Eye (tissue), 1 donor: ENCODE measurements at places on chromosomes 4 and X.
A peak's percentile ranks its signal among the peaks of the same experiment; 100 is the strongest.

DNA sequence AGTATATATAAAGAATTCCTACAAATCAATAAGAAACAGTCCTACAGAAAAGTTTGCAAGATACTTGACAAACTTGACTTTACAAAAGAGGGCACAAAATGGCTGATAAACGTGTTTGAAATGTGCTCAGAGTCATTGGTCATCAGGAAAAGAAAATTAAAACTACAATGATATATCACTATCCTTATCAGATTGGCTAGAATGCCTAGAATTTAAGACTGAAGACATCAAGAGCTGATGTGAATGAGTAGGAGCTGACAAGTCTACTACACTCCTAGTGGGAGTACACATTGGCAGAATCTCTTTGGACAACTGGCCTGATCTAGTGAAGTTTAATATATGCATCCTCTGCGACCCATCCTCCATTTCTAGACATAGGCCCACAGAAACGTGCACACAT lies 10.3 kb upstream of the DCTD start:
- DNase-seq: no peak

GRCh38 chr4:81783558-81783957 lies 311.9 kb upstream of the RASGEF1B start:
- no peak for DNase-seq

DNA sequence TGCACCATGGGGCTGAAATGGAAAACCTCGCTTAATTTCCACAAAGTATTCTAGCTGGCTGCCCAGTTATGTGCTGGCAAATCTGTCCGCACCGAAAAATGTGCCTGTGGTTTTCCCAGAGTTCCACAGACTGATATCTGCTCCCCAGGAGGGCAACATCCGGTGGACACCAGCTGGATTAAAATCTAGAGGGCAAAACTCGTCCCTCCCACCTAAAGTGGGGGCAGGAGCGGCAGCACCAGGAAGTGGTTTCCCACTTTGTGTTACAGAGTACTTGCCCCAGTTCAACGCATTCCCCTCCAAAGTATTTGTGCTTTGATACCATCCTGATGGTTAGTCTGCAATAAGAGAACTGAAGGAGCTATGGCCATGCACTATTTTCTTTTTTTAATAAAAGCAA lies 187.6 kb downstream of the TSPAN5 start:
- DNase-seq: no peak

DNA sequence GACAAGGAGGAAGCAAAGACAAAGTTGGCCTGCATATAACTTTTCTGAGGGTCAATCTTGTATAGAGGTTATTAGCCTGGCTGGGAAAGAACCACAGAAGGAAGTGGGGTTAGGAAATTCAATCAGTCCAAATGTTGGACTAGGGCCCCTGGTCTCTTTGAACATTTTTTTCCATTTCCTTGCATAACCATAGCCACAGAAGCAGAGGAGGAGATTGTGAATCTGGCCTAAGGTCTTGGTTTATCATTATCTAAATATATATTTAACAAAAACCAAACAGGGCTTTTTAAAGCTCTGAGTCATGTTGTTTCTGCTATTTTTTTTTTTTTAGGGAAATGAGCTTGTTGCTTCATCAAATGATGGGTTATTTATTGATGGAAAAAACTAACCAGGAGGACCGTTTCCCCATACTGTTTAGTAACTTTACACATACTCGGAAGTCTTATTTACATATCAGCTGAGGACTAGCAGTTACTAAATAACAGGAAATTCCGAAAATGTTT lies 97.7 kb upstream of the ACSL4 start:
- DNase-seq: no peak

DNA sequence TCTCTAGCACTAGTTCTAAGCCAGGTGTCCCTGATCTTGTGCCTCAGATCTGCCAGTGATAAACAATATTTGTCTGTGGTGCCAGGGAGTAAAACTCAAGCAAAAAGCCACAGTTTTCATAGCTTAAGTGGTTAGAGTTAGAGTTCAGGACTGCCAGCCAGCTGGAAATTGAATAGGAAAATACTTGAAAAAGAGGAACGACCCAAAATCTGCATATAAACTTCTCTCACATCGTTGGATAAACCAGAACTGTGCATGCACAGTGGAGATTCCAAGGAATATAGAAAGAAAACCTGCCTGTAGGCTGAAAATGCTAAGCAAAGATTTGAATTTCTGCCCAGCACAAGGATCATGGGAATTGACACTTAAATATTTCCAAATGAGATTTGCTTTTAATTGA lies 35.0 kb upstream of the GNPDA2 start:
- DNase-seq: no peak

DNA sequence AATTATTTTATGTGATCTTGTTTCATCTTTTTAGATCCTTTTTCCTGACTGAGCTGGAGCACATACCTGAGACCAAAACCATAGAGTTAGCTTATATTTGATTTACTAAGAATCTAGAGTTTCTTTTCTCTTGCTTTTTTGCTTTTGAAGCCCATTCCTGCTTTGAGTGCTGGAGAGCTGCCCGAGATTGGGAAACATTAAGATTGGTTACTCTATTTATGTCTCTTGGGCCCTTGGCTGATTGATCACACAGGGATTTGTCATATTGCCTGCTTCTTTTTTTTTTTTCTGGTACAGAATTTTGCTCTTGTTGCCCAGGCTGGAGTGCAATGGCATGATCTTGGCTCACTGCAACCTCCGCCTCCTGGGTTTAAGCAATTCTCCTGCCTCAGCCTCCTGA lies 73.9 kb downstream of the REPS2 start:
- no peak for DNase-seq

- DNase-seq: peak; percentile 71
Measured at GRCh38 chr4:174365018-174365587, 81.4 kb downstream of the CEP44 start.

DNA sequence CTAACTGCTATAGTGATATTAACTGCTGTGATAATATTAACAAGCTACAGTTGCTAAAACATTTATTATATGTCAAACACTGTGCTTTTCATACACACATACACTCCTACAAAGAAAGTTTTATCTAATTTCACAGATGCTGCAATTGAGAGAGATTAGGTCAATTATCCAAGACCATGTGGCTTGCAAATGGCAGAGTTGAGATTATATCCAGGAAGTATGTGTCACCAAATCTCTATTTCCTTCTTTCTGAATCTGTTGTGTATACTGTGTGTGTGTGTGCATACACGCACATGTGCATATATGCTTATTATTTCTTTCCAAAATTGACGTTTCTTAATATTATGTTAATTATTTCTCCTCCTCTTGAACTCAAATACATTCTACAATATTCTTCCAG lies 775.9 kb upstream of the FTHL17 start:
- no peak for DNase-seq

DNA sequence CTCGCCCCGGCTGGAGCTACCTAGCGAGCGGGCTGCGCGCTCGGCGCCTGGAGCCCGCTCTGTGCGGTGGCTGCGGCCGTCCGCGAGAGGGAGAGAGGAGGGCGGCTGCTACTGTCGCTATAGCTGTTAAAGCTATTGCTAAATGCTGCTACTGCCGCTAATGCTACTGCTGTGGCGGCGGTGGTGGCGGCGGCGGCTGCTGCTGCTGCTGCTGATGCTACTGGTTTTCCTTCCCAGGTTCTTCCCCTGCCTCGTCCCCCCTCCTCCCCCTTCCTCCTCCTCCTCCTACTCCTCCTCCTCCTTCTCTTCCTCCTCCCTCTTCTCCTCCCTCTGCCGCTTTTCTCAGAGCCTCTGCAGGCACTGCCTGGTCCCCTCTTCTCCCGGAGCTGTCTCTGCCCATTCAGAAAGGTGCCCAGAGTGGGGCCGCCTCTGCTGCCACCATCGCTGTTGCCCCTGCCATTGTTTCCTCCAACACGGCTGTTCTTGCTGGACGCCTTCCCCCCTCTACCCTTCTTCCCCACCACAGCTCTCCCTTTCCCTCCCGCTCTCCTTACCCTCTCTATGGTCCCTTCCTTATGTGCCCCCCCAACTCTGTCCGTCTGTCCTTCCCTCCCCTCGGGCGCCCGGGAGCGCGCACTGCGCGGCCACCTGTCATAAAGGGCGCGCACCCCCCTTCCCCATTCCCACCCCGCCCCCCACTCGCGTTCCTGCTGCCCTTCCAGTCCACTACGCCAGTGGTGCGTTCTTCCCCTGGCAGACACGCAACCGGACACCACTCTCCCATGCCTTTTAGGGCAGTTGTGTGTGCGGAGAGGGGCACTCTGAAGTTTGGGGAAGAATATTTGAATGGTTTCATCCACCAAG lies at the start of gene NEXMIF:
Gene NEXMIF (minus strand): TSS at position 228 of the 864 bp plus-strand sequence.
- DNase-seq: peak; percentile 78

- DNase-seq: no peak
Measured at GRCh38 chr4:177093964-177094363, 215.7 kb upstream of the NEIL3 start.

DNA sequence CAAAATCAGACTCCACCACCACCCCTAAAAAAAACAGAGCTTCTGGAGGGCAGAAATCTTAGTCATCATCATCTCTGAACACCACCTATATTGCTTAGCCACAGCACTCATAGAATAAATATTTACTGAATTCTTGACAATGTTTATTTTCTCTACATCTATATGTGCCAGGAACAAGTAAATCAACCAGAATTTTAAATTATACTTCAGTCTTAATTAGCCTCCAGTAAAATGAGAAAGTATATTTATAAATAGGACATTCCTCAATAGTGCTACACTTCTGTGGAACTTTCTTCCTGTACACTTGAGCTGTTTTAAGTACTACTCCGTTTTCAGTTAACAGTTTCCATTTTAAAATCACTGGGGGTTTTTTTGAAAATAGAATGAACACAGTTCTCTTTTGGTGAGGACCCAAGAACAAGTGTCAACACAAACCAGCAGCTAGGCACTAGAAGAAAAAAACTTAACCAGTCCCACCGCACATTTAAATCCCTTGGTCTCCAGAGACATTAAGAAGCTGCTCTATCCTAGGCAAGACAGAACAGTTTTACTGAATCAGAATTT lies 25.5 kb downstream of the SMIM14 start:
- DNase-seq: no peak

GRCh38 chrX:15903186-15903681 lies 48.6 kb upstream of the AP1S2 start:
- DNase-seq: no peak

- no peak for DNase-seq
Measured at GRCh38 chr4:39228377-39228776, 46.0 kb downstream of the WDR19 start.

DNA sequence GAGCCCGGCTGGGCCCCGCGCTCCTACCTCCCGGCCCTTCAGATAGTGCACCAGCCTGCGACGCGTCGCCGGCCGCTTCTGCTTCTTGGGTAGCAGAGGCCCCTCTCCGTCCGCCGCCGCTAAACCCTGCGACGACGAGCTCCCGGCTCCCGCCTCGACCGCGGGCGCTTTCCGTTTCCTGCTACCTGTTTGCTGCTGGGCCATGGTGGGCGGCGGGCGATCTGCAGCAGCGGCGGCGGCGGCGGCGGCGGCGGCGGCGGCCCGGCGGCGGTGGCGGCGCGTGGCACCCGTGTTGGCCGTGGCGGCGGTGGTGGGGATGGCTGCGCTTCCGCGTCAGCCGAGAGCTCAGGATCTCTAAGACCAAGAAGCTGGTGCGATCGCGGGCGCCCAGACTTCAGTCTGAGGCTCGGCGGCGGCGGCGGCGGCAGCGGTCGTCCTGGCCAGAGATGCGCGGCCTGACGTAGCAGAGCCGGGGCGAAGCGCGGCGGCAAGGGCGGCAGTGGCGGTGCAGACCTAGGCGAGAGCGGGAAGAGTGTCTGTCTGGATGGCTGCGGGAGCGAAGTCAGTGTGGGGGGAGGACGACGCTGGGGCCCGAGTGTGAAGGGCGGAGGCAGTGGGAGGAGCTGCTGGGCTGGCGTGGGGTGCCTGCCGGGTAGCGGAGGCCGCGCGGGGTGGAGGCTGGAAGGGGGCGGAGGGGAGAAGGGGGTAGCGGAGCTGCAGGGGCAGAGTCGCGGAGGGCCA lies at the start of gene DCAF12L2:
Gene DCAF12L2 (minus strand): TSS at position 569 of the 741 bp plus-strand sequence. CDS start 365 bp downstream, at position 204.
- DNase-seq: peak; percentile 68

DNA sequence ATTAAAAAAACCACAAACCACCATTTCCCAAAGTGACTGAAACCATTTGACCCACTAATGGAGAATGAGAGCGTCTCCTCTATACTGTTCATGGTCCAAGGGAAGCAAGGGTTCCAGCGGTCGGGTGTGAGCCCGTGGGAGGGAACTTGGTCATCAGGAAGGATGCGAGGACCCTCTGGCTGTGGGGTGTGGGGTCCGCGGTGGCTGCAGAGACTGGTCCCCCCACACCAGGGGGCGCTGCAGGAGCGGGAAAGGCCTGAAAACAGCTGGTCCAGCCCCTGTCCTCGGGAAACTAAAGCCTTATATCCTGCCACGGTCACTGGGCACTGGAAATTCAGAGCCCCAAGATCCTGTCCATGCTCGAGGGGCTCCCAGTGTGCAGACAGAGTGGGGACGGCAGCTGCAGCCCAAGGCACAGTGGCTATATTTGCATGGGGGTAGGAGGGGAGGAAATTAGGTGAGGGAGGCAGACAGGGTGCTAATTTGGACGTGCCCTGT lies 4.3 kb downstream of the BLOC1S4 start:
- peak; percentile 95 for DNase-seq

DNA sequence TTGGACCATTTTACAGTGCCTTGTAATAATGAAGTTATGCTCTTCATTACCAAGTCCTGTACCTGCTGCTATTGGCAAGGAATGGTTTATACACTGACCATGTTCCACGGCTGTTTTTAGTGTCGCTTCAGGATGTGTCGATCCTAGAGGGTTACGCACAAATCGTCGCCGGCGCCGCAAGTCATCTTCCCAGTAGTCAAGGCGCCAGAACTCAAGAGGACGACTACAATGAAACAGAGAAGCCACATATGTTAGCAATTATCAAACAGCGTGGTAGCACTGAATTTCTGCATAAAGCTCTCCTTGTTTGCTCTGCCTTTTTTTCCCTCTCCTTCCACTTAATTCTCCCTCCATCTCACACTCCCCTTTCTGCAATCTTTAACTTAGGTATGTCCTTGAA lies 17.0 kb downstream of the MAB21L2 start:
- DNase-seq: peak; percentile 20

DNA sequence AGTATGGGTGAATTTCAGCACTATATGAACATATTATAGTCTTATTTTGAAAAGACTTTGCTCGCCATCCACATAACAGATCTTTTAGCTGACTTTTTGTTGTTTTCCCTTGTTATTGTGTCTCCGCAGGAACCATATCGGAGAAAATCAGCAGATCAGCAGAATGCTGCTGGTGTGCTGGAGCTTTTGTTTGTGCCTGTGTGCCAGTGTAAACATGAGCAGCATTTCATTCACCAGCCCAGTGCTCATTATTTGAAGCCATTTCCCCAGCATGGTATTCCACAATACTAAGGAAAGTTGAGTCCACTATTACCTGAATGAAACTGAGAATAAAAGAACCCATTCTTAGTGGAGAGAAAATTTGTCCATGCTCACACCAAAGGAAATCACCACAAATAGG lies 261.8 kb upstream of the ARX start:
- no peak for DNase-seq

DNA sequence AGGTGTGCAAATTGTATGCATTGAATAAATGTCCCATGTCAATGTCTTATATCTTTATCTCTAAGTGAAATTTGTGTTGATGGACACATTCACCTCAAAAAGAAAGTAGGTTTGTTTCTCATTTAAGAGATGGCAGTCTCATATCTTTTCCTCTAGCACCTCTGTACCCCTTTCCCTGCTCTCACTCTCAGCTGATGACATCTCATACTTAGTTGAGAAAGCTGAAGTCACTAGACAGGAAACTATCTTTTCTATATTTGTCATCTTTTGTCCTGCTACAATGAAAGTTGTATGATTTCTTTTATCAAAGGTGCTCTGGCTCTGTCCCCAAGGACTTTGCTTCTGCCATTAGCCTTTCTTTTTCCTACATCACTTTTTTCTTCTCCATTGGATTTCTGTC lies 84.0 kb upstream of the GRPR start:
- DNase-seq: no peak

- DNase-seq: peak; percentile 23
Measured at GRCh38 chr4:55398966-55399365, 3.2 kb downstream of the TMEM165 start.
